Hematopoietic multipotent progenitor cell treated with erythropoietin and hydrocortisone succinate and interleukin-3 and kit ligand, for 17 days (in vitro differentiated cells): ENCODE measurements at places on chromosomes 2 and 18.

DNA sequence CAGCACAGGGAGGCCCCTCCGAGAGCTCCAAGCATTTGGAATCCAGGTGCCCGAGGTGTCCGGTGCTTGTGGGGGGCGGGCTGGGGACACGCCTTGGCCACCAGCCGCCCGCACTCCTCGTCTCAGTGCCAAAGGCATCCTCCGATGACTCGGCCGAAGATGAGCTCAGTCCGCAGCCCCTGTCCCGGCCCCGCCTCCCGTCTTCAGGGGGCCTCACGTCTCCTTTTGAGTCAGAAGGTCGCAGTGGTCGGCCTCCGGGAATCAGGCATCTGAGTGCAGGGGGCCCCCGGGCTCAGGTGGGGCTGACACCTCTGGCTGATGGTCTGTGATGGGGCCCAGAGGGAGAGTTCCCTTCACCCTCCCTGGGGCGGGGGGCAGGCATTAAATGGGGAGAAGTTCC lies 74.8 kb downstream of the NFATC1 start:
- no peak for DNase-seq

GRCh38 chr2:169082995-169083394 lies 13.6 kb downstream of the DHRS9 start:
- DNase-seq, result no peak

DNA sequence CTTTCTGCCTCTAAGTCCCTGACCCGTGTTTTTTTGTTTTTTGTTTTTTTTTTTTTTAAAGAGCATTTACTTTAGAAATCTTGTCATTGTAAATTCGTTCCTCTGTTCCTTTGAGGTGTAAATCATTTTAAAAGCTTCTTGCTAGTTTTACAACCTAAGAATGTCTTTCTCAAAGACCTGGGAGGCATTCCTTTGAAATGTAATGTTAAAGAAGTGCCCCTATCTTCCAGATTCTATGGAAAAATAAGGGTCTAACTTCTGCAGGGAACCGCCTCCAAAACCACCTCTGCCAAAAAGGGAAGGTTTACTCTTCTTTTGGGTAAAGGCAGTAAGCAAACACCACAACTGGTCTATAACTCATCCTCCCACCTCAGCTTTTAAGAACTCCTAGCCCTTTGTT lies 259.6 kb upstream of the ZNF804A start:
- no peak for DNase-seq

- peak; percentile 31 for DNase-seq
Observed at GRCh38 chr2:239328351-239329191, 72.2 kb downstream of the HDAC4 start.

- no peak for DNase-seq
Observed at GRCh38 chr2:109375131-109375561, 238.6 kb downstream of the SEPTIN10 start.

DNA sequence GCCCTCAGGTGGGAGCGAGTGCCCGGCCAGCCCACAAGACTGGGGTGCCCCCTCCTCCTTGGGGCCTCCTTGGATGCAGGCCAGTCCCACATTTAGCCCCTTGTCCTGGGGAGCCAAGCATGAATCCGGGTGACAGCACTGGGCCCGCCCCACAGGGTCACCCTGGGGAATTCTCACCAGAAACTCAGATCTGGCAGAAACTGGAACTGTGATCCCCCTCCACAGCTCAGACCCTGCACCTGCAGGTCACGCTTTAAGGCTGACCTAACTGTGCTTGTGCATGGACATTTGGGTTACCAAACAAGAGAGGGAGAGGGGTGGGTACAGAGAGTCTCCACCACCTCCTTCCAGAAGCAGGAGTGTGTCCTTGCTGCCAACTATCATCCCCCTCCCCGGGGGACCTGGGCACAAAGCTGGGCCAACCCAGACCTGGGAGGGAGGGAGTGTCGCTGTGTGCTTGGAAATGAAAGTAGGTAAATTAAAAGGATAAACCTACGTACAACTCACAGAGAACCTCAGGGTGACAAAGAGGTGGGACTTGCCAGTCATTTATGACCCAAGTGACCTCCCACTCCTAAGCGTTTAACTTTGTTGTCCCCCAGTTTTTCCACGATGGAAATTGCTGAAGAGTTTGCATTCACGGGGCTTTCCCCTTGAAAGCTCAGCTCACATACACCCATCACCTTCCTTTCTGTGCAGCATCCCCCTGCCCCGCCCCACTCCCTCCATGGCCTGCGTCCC lies 9.1 kb downstream of the ITM2C start:
- no peak for DNase-seq

GRCh38 chr2:3728104-3729054 lies 25.0 kb downstream of the DCDC2C start:
- no peak for DNase-seq

- no peak for DNase-seq
Observed at GRCh38 chr2:26542194-26542455, 64.2 kb upstream of the OTOF start.

GRCh38 chr2:190199530-190199929 lies 120.1 kb downstream of the HIBCH start:
- no peak for DNase-seq

- no peak for DNase-seq
Observed at GRCh38 chr18:21049306-21049705, 62.3 kb downstream of the ROCK1 start.

DNA sequence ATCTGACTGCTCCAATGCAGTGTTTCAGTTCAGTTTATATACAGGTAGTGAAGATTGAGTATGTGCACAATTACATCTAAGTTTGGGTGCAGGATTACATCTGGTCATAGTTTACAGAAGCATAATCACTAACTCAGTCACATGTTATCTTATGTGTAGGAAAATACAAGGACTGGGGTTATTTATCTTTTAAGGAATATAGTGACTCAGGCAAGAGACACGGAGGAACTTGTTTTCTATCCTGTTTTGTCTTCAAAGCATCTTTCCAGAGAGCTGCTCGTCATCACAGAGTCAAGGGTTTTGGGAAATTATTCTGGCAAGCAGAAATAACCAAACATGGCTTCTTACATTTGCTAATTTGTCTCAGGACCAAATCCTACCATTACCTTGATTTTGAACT lies 1371.5 kb upstream of the TMEFF2 start:
- DNase-seq, result no peak
